NCI-H524 (cell line): ENCODE measurements at places on chromosomes 7 and 10.

GRCh38 chr7:32037650-32038198 lies 32.5 kb downstream of the PDE1C start:
- DNase-seq: no peak

DNA sequence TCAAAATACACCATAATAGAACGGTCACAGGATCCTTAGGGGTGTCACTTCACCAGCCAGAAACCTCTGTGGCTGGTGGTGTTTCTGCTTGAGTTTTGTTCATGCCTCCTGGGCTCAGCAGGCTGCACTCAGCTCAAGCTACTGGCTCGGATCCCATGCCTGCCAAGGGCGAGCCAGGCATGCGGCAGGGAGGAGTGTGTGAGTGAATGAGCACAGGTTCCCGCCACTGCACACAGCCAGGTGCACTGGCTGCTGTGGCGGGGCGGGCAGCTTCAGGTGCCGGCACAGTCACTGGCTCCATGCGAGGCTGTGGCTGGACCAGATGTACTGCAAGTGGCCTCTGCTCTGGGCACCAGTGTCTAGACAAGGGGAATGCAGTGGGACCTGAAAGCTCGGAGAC lies 29.5 kb downstream of the CLDN12 start:
- no peak for DNase-seq

- no peak for DNase-seq
Observed at GRCh38 chr10:82358486-82359099, 483.6 kb downstream of the NRG3 start.

- no peak for DNase-seq
Observed at GRCh38 chr7:92740700-92741126, 95.7 kb downstream of the CDK6 start.

GRCh38 chr10:81108516-81109199 lies 571.0 kb downstream of the SH2D4B start:
- DNase-seq: no peak

- DNase-seq: no peak
Observed at GRCh38 chr10:119826771-119827170, 45.9 kb downstream of the MCMBP start.

DNA sequence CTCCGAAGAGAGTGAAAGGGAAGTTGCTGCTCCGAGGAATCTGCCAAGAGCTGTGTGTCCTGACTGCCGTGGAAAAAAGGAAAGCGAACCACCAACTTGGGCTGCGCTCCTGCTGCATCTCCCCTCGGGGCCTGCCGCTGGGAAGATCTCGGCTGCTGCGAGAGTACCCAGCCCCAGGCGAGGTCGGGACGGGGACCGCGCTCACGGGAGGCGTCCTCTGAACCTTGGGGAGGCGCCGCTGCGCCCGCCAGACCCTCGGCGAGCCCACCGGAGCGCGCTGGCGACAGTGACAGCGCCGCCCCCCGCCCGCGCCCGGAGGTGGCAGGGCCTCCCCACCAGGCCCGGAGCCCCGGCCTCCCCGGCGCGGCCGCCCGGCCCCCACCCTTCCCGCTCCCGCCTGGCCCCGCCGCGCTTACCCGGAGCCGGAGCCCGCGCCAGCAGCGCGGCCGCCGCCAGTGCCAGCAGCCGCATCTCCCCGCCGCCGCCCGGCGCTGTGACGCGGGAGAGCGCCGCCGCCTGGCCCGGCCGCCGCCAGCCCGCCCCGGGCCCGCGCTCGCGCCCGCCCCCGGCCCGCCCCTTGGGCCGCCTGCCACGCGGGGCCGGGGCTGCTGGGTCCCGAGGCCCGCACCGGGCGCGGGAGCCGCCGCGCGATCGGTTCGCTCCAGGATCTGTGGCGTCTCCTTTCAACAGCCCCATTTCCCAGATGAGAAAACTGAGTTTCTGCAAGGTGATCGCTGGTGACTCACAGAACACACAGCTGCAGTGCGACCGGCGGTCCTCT lies at the start of gene VSTM4:
Gene VSTM4 (minus strand): TSS at position 508 of the 781 bp plus-strand sequence. CDS start 37 bp downstream, at position 471.
- no peak for DNase-seq

DNA sequence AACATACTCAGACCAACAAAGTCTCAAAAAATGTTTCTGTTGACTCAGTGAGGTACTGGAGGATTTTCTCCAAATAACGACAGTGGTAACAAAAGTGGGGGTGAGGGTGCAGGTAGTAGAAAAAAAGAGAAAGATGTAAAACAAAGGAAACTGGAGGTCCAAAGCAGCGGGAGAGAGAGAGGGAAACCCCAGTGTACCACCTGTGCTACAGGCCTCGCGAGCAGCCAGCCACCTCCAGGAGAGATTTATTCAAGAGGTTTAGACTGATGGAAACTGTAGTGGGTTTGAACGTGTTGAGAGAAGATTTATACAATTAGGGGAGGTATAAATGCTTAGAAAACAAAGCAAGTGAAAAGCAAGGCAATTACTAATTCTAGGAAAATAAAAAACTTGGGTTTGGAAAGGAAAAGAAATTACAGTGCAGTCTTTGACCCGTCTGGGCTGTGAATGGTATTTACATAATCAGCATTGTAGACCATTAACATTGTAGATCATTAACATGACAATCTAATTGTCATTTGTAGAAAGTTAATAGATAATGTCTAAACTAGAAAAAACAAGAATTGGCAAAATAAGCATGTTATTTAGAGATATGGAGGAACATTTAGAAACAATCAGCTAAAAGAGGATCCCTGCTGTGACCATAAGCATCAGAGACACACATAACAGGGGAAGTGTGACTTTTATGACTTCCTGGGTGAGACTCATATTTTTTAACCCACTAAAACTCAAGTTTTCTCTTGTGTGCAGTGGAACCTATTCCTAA lies 180.0 kb downstream of the RELN start:
- DNase-seq: no peak

DNA sequence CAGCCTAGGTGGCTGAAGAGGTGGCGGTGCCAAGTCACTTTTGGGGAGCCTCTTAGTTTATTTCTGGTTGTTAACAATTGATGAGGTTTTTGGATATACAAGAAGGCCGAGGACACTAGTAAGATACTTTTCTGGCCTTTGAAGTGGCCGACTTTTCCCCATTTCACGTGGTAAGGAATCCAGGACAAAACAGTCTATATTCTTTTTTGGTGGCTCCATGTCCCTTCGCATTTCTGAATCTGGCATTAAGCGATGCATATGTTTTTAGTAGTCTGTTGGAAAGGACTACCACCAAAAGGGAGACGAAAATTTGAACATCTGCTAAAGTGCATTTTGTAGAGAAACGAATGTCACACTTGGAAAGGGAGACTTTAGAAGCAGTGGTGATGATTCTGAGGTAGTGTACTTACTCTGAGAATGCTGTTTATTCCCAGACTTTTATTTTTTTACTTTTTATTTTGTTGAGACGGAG lies 1.5 kb downstream of the MLLT10 start:
- DNase-seq: no peak

- no peak for DNase-seq
Observed at GRCh38 chr10:98513704-98514103, 67.0 kb upstream of the HPS1 start.

DNA sequence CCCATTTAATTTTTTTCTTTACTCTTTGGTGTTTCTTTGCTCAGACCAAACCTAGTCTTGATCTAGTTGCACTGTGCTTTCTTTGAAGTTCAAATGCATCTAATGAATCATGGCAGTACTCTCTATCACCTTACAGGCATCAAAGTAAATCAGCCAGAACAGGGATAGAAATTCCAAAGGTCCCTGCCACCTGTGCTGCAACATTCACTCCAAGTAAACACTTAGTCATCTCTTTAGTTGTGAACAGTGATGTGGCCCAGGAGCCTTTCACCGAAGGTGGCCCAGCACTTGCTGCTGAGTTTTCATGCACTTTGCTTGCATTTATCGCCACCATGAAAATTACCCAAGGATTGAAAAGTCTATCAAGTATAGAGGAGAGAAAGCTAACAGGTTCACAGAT lies 314.1 kb upstream of the ETV1 start:
- no peak for DNase-seq

DNA sequence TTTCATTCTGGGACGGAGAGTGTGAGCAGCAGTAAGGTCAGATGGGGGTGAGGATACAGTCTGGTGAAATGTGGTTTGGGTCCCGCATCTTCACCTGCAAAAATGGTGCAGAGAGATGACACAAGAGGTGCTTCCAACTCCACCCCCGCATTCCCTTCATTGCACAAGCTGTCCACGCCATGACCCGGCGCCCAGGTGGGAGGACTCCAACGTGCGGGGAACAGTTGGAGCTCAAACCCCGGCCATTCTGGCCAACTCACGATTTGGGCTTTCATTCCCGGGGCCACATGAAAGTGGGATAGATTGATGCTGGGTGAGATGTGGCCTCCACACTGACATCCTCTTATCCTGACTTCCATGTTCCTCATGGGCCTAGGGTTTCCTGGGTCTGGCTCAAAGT lies 34.6 kb upstream of the ZNF273 start:
- no peak for DNase-seq

- DNase-seq: no peak
Observed at GRCh38 chr7:73341877-73342276, 13.9 kb downstream of the FKBP6 start.

- DNase-seq: no peak
Observed at GRCh38 chr7:132464740-132465139, 111.5 kb downstream of the PLXNA4 start.
